ENCODE measurements at places on chromosomes 5 and 9.

- peak; percentile 31 for DNase-seq
These were observed 35.5 kb upstream of the LRRC14B start for GRCh38 chr5:155651-156410.

DNA sequence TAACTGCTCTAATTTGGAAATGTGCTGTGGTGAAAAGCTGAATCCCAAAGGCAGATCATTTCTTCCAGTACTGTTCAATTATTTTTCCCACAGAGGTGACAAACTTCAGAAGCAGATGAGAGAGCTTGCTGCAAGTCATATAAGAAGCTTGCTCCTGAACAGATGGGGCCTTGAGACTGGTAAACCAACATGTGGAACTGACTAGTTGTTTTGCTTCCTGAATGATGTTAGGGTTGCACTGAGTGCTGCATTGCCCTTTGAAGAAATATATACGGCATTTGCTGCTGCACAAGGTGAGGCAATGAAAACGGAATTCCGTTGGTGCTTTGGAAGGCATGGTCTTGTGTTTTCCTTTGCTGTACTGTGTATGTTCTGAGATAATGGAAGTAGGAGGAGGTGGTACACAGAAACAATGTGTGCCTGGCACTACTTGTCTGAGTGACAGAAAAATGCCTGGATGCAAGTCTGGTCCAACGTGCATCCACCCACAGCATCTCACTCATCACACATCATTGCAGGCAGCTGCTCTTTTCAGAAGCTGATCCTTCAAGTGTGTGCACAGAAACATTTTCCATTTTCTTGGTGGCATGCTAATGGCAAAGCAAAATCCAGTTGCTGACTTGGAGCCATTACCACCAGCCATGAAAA is 76.9 kb downstream of the ANKH start:
- DNase-seq = no peak

- no peak for DNase-seq
These were observed 39.4 kb downstream of the TNFAIP8 start for GRCh38 chr5:119395080-119395836.

DNA sequence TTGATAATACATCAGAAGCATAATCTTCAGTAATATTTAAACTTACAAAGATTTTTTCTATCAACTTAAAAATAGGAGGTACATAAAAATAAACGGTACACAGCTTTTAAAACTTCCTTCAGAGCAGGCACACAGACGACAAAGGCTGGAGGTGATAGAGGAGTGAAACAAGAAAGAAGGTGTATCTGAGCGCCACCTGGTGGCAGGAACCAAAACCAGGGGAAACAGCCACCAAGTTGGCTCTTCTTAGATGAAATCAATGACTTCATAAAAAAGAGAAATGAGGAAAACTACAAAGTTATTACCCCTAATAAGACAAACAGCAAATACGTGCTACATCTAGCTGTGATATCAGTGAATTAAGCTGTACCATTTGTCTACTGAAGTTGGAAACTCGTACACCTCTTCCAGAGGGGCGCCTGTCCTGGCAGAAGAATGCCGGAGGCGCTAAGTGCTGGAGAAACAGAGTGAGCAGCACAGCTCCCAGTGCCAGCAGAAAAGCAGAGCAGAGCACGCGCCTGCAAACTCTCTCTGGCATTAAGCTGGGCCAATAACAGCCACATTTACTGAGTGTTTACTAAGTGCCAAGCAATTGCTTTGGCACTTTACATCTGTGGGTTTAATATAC is 85.9 kb downstream of the SETX start:
- DNase-seq = peak; percentile 77
